CD4-positive, alpha-beta T cell treated with Interleukin-12 subunit alpha and Interleukin-12 subunit beta, for 1 hour (primary cell): ENCODE measurements at places on chromosomes 6 and 20.

- no peak for DNase-seq
Measured at GRCh38 chr6:95128439-95128838, 448.9 kb upstream of the MANEA start.

GRCh38 chr6:137798261-137798660 is 68.8 kb upstream of the TNFAIP3 start:
- DNase-seq: no peak

DNA sequence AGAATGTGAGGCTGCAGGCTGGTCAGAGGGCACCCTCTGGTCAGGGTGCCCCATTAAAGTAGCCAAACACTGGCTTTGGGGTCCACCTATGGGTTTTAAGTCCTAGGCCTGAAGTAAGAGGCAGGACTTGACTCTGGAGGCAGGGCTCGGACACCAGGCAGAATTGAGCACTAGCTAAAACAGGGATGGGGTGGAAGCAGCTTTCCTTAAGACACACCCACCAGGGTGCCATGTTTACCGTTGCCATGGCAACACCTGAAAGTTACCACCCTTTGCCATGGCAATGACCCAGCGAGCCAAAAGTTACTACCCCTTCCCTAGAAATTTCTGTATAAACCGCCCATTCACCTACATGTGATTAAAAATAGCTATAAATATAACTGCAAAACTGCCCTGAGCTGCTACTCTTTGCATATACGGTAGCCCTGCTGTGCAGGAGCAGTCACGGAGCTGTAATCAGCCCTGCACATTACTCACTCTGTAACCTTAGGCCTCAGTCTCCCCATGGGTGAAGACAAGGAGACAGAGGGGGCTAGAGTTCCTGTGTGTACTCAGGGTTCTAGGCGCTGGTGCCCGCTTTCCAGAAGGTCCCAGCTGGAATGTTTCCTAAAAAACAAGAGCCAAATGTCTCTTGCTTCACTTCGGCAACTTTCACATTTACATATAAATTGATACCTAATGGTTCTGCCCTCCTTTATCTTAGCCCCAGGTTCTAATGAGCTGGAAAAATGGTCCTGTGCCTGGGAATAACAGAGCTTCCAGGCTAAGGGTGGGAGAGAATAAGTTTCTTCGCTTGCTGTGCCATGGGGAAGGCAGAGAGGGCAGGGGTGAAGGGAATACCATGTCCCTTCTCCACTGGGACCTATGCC is 27.2 kb upstream of the SRSF6 start:
- no peak for DNase-seq

DNA sequence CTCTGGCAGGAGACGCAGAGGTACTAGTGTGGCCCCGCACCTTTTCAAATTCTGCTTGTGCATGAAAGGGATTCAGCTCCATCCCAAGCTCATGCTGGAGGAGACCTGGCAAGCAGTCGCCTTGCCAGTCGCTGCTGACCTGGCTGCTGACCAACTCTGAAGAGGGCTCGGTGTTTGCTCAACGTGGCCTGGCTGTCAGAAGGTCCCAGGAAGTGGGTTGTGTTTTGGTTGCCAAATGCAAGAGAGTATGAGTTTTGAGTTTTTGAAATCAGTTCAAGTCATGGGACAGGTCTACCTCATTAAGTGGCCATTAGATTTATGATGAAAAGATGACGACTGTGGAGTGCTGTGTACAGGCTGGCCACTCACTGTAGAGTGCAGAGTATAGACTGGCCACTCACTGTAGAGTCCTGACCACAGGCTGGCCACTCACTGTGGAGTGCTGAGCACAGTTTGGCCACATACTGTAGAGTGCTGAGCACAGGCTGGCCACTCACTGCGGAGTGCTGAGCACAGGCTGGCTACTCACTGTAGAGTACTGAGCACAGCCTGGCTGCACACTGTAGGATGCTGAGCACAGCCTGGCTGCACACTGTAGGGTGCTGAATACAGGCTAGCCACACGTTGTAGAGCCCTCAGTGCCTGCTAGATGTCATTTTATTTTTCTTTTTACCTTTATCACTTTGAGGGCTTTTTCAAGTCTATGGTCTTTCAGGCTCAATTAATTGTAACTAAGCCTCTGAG is 193.9 kb downstream of the ZNF217 start:
- DNase-seq: no peak

DNA sequence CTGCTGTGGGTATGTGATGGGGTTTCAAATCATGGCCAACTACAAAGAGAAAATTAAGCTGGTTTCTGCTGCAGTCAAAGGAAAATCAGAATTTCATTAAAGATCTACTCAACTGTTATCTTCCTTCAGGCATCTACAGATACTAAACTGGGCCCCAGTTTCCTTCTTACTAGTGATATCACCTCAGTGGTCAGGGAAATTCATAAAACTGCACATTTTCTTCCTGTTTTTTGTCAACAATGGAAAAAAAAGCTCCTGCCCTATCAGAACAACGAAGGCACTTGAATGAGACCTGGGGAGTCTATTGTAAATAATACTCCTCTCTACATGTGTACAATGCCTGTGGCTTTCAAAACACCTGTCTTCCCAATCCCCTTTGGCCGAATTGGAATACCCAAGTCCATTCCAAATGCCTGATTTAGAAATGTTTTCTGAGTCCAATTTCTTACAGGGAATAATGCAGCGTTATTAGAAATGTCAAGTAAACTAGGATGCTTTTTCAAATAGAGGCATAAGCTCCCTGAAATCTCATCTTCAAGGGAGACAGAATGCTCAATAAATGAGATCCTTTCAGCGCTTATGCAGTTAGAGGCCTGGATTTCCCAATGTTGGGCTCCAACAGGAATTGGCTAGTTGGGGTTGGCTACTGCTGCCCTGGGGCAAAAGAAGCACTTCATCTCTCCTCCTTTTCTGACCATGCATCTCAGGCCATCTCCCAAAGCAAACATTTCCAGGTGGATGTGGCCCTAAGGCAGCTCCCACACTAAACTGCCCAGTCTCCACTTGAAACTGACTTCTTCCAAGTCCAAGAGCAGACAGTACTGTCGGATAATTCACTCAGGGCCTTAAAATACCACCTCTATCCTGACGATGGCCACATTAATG is 143.3 kb downstream of the NFATC2 start:
- no peak for DNase-seq

GRCh38 chr6:18742406-18742805 is 355.3 kb downstream of the RNF144B start:
- DNase-seq: no peak

- DNase-seq: no peak
Measured at GRCh38 chr20:11922561-11922960, 4.9 kb downstream of the BTBD3 start.

- no peak for DNase-seq
Measured at GRCh38 chr6:37038292-37039198, 33.1 kb downstream of the FGD2 start.

DNA sequence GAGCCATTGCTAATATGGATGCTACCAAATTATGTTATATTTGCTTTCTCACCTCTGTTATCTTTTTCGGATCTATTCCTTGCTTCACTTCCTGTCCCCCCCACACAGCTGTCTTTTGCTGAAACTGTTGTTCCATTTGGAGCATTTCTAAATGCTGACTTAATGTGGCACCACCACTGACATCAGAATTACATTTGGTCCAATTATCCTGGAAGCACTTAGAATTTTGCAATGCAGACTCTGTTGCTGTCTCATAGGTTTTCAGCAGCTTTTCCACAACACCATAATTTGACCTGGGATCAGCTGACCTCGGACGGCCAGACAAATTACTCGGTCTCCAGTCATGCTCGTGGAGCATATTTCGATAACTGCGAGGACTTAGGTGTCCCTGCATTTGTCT is 12.8 kb downstream of the KIAA0408 start:
- no peak for DNase-seq

DNA sequence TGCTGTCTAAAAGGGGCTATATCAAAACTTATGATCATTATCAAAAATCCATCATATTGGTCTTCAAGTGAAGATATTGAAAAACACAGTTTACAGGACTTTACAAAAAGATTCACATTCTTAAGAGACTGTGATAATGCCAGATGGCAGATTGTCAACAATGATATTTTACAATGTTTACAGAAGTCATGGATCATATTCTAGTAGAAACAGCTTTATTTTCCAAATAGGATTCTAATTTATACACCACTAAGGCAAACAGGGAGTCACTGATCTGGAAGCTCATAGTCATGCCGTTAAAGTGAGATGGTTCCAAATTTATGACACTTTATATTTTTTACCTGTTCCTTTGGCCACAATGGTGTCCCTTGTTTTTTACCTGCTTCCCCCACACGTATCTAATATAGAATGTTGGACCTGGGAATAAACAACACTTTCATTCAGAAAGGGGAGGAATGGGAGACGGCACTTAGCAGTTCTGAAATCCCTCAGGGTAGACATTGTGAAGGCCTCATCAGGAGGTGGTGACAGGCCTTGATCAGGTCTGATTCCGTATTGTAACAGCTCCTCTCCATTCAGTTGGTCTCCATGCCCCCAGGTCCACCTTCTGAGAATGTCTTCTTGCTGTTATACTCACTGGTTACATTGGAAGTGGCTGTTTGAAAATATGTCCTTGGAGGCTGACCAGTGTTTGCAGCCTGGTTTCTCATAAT is 228.6 kb downstream of the ADGB start:
- DNase-seq: no peak

DNA sequence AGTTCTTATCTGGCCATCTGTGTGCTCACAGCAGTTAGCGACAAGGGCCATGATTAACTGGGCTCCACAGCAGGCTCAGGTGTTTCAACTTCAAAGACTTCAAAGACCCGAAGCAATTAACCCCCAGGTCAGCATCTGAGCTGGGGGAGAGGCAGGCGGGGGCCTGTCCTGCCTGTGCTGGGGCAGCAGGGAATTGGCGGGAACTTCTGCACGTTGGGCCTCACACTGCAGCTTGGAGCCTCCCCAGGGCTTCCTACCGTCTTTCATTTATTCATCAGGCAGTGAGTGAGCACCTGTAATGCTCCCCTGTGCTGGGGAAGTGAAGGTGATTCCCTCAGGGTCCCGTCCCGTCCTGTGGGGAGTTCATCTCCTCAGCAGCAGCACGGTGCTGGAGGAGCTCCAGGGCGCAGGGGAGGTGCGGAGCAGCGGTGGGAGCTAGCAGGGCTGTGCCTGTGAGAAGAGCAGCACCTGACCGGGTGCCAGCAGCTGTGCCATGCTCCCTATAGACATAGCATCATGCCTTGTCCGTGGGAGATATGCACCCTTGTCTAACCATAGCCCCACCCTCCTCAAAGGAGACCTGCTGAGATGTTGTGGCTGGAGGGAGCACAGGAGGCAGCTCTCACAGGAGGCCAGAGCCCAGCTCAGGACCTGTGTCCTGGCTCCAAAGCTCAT is 51.8 kb upstream of the FRMD1 start:
- DNase-seq: no peak

DNA sequence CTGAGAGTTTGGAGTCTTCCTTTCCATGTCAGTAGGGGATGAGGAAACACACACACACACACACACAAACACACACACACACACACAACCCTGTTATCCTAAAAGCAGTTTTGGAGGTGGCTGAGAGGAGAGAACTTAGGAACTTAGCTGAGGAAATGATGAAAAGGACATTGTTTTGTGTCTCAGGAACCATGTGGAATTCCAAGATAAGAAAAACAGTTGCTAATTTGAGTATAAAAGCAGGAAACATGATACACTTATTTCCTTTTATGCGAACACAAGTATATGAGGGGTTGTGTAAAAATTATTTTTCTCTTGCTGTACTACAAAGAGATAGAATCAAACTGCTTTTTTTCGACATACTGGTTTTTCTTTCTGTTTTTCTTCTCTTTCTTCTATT is at the start of gene MYCT1:
Gene MYCT1 (plus strand): TSS at position 264 of the 400 bp plus-strand sequence. CDS start 6 bp downstream, at position 270.
- no peak for DNase-seq

DNA sequence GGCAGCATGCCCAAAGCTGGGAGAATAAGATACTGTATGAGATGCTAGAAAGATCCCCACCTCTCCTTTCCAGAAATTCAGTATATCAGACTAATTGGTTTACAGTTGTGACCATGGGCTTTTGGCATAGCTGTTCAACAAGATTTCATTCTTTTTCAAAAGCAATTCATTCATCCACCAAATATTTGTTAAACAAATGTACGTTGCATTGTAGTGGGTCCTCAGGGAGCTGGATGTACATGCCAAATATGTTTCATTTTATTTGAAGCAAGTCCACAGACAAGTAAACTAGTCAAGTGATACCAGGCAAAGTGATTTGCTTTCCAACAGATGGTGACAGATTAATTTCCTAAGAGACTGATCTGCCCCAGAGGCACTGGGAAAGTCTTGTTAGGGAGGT is 85.8 kb upstream of the ESR1 start:
- DNase-seq: no peak

GRCh38 chr20:45924391-45925261 is 9.9 kb upstream of the PCIF1 start:
- DNase-seq: no peak

DNA sequence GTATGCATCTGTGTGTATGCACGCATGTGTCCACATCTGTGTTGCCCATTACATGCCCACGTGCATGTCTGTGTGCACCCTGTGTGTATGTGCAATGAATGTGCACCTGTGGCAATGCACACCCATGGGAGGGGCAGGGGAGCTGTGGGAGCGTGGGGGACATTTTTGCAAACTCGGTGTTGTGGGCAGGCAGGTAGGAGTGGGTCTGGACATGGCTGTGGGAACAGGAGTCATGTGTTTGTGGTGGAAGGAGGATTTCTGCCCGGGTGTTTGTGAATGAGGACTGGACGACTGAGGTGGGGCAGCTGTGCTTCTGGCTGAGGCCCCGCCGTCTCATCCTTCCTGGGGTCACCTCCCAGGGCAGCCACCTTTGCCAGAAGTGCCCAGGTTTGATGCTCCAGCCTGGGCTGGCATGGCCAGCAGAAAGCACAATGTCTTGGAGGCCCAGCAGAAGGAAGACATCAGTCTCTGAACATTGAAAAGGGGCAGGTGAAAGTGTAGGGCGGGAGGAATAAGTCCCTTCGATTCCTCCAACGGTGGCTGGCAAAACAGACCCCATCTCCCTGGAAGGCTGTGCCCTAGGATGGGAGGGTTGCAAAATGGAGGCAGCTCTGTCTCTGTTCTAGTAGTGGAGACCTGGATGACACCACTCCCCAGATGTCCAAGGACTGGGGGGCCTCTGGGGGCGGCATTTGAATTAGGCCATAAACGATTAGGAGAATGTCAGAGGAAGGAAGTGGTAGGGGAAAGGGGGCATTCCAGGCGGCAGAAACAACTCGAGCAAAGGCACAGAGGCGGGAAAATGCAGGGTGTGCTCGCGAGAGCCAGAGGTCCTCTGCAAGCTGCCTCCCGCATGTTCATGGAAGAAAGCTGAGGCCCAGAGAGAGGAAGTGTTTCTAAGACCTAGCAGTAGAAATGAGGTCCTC is 19.1 kb upstream of the ARMC12 start:
- DNase-seq: no peak
